ENCODE measurements at places on chromosomes 4 and X. TPM values are rescaled to one million over a fixed set of nuclear protein-coding genes. Genes with fewer than 3 reads are reported as not detected.

Gene VCX
- 1.3 TPM for total RNA-seq

Gene TMPRSS11F
- total RNA-seq: not detected

Gene DTHD1
- total RNA-seq: not detected

Gene PABPC4L
- total RNA-seq: 3.6 TPM

Gene DSPP
- total RNA-seq: not detected

Gene GAGE2A
- total RNA-seq: 0.83 TPM

Gene SHROOM4
- total RNA-seq: 3.5 TPM

Gene OPN1MW
- total RNA-seq: not detected

Gene SPANXB1
- total RNA-seq: not detected

- H3K4me1 ChIP-seq: no peaks in the 10 kb centered on the region
- H3K27ac ChIP-seq: no peak overlapping the region
- peaks cover 3% of the 10 kb centered on the region for H3K27me3 ChIP-seq
- no peak overlapping the region for H3K4me3 ChIP-seq
- H3K36me3 ChIP-seq: no peaks in the 10 kb centered on the region
- no peak for DNase-seq
Observed at GRCh38 chr4:71148545-71148944, 155.1 kb downstream of the DCK start.

- H3K27ac ChIP-seq: no peak overlapping the region
- no peaks in the 10 kb centered on the region for H3K27me3 ChIP-seq
- 0 out of 2 replicates have a peak, but pooled peaks cover 3% of the 10 kb centered on the region for H3K36me3 ChIP-seq
- no peaks in the 10 kb centered on the region for H3K4me1 ChIP-seq
Observed at GRCh38 chrX:35357656-35358055, 415.1 kb downstream of the FAM47B start.

- DNase-seq: peak; percentile 16
- no peaks in the 10 kb centered on the region for H3K36me3 ChIP-seq
- no peaks in the 10 kb centered on the region for H3K27me3 ChIP-seq
Observed at GRCh38 chrX:130097507-130098209, 12.6 kb downstream of the ELF4 start.

DNA sequence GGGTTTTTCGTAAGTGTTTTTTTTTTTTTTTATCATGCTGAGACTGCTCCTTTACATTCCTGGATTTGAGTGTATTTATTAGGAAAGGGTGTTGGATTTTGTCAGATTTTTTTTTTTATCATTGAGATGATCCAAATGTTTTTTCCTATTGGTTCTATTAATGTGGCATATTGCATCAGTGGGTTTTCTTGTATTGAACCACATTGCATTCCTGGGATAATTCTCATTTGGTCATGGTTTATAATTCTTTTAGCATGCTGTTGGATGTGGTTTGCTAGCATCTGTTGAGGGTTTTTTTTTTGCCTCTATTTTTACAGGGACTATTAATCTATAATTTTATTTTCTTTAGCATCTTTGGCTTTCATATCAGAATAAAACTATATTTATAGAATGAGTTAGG lies 28.8 kb downstream of the COL4A5 start:
- H3K27ac ChIP-seq: no peak overlapping the region
- H3K4me1 ChIP-seq: peaks cover 7% of the 10 kb centered on the region
- no peaks in the 10 kb centered on the region for H3K27me3 ChIP-seq
- H3K4me3 ChIP-seq: no peak overlapping the region
- H3K36me3 ChIP-seq: peaks cover 3% of the 10 kb centered on the region

GRCh38 chrX:105533951-105534350 lies 288.4 kb upstream of the NRK start:
- DNase-seq: no peak
- no peaks in the 10 kb centered on the region for H3K4me1 ChIP-seq
- H3K36me3 ChIP-seq: no peaks in the 10 kb centered on the region
- H3K27me3 ChIP-seq: no peaks in the 10 kb centered on the region
- no peak overlapping the region for H3K27ac ChIP-seq

GRCh38 chrX:11724122-11725017 lies 33.7 kb upstream of the MSL3 start:
- no peaks in the 10 kb centered on the region for H3K4me1 ChIP-seq
- no peak overlapping the region for H3K4me3 ChIP-seq
- H3K27me3 ChIP-seq: no peaks in the 10 kb centered on the region
- no peak for DNase-seq
- H3K27ac ChIP-seq: no peak overlapping the region

GRCh38 chr4:41456559-41457101 lies 81.3 kb upstream of the LIMCH1 start:
- H3K4me3 ChIP-seq: no peak overlapping the region
- H3K27me3 ChIP-seq: peaks cover 2% of the 10 kb centered on the region
- no peak for DNase-seq
- no peaks in the 10 kb centered on the region for H3K36me3 ChIP-seq
- H3K4me1 ChIP-seq: peaks cover 44% of the 10 kb centered on the region

GRCh38 chr4:178148106-178148505 lies 705.9 kb upstream of the AGA start:
- H3K27me3 ChIP-seq: no peaks in the 10 kb centered on the region
- 0 out of 2 replicates have a peak, but pooled peaks cover 3% of the 10 kb centered on the region for H3K36me3 ChIP-seq
- no peak overlapping the region for H3K4me3 ChIP-seq
- peaks cover 17% of the 10 kb centered on the region for H3K4me1 ChIP-seq
- no peak for DNase-seq
- H3K27ac ChIP-seq: no peak overlapping the region

DNA sequence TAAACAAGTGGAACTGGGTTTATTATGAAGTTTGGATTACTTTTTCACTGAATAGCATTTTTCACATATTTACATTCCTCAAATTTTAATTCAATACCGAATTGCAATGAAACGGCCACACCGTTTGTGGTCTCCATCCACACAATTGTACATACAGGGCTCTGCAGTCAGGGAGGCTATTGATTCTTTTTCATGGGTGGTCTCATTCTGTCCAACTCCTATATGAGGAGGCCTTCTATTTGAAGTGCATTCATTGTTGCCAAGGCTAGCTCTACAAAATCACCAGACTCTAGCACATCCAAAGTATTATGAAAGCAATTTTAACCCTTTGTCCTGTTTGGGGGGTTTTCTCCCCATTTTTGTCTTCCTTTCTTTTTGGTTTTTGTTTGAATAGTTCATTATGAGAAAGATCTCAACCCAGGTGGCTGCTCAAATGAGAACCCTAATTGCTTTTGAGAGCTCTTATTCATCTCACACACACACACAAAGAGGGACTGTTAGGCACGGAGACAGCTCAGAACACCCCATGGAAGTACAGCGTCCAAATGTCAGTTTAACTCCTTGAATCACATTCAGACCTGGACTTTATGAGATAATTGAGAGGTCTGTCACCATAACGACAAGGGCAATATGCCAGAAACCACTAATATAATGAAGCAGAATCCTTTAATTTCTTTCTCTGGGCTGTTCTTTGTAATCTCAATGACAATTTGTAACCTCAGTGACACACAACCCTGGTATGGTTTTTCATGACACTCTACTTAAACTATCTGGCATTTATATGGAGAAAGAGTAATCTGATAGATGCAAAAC lies 79.4 kb downstream of the NLGN4X start:
- peaks cover 13% of the 10 kb centered on the region for H3K36me3 ChIP-seq
- H3K27me3 ChIP-seq: no peaks in the 10 kb centered on the region
- no peak overlapping the region for H3K4me3 ChIP-seq
- peaks cover 22% of the 10 kb centered on the region for H3K4me1 ChIP-seq
- no peak for DNase-seq
- peak overlapping the region; percentile 21 for H3K27ac ChIP-seq

DNA sequence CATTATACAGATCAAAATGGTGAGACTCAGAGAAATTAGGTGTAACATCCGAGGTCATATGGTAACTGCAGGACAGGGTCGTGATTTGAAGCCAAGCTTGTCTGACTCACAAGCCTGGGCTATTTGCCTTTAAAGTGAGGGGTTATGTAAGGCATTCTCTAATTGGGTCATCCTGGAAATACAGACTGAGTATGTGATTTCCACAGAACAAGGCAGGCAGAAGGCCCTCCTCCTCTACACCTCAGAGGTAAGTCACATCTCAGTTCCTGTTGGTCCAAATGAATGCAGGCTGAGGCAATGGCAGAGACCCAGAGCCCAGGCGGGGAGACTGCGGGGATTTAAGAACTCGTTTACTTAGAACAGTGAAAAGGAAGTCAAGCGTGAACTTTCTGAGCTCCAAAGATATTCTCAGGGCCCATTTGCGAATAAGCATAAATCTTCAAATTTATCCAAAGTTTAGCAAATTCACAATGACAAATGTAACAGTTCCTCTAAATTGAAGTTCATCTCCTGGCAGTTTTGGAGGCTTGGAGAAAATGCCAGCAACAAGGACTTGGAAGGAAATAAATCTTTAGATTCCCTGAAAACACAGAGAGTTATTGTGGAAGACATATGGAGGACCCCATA lies 153.3 kb downstream of the LDB2 start:
- H3K27ac ChIP-seq: peak overlapping the region; percentile 25
- no peak overlapping the region for H3K4me3 ChIP-seq
- no peaks in the 10 kb centered on the region for H3K27me3 ChIP-seq
- peaks cover 11% of the 10 kb centered on the region for H3K4me1 ChIP-seq

DNA sequence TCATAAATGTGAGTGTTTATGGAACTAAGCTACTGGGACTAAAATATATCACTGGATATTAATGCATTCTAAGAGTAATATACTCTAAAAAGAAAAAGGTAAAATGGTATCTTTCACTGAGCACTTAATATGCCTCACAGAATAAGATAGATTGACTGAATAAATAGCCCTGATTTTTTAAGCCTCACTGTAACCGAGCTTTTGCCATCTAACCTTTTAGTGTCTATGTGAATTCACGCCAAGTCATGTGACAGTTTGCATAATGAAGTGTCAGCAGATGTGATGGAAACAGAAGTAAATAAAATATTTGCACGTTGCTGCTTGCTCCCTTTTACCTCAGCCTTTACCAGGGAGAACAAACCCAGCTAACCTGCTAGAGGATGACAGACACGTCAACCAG lies 119.7 kb upstream of the NWD2 start:
- DNase-seq: no peak
- no peaks in the 10 kb centered on the region for H3K36me3 ChIP-seq
- H3K27ac ChIP-seq: no peak overlapping the region
- H3K4me3 ChIP-seq: no peak overlapping the region

DNA sequence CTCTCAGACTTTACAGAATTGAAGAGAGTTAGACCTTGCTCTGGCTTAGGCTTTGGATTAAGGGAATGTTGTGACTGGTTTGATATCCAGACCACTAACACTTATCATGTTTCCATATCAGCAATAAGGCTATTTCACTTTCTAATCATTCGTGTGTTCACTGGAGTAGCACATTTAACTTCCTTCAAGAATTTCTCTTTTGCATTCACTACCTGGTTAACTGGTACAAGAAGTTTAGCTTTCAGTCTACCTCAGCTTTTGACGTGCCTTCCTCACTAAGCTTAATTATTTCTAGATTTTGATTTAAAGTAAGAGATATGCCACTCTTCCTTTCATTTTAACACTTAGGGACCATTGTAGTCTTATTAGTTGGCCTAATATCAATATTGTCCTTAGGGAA lies 62.6 kb downstream of the CASP6 start:
- no peak overlapping the region for H3K27ac ChIP-seq
- no peaks in the 10 kb centered on the region for H3K27me3 ChIP-seq
- H3K4me3 ChIP-seq: no peak overlapping the region
- DNase-seq: no peak
- peaks cover 7% of the 10 kb centered on the region for H3K36me3 ChIP-seq
- peaks cover 9% of the 10 kb centered on the region for H3K4me1 ChIP-seq

DNA sequence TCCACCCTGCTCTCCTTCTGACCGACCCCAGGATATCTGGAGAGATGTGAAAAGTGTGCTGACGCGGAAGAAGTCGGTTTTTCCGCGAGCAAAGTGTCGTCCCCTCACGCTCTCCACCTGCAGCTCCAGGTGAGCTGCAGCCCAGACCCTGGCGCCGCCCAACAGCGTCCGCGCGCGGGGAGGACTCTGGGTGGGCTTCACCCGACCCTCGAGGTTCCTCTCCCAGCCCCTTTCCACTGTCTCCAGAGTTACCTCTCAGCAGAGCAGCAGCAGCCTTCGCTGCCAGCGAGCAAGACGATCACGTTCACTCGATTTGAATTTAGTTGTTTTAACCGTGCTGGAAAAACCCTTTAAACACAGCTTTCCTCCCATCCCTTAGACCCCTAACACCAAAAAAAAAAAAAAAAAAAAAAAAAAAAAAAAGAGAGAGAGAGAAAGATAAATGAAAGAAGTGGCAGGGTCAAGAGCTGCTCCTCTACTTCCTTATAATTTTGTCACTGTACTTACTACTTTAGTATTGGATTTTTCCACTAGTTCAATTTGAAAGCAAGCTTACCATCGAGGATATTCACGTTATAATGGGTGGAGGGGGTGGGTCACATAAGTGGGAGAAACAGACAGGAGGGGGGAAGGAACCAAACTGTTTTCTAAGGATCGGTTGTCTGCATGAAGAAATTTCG lies 758 bp upstream of the NR3C2 start:
- no peak for DNase-seq
- H3K36me3 ChIP-seq: no peaks in the 10 kb centered on the region
- no peak overlapping the region for H3K27ac ChIP-seq

- no peak for DNase-seq
- peaks cover 5% of the 10 kb centered on the region for H3K4me1 ChIP-seq
- H3K27me3 ChIP-seq: no peaks in the 10 kb centered on the region
- H3K27ac ChIP-seq: peak overlapping the region; percentile 99
- peaks cover 20% of the 10 kb centered on the region for H3K36me3 ChIP-seq
- H3K4me3 ChIP-seq: peak overlapping the region; percentile 94
Observed at GRCh38 chrX:74613370-74614092, 893 bp downstream of the RLIM start.

DNA sequence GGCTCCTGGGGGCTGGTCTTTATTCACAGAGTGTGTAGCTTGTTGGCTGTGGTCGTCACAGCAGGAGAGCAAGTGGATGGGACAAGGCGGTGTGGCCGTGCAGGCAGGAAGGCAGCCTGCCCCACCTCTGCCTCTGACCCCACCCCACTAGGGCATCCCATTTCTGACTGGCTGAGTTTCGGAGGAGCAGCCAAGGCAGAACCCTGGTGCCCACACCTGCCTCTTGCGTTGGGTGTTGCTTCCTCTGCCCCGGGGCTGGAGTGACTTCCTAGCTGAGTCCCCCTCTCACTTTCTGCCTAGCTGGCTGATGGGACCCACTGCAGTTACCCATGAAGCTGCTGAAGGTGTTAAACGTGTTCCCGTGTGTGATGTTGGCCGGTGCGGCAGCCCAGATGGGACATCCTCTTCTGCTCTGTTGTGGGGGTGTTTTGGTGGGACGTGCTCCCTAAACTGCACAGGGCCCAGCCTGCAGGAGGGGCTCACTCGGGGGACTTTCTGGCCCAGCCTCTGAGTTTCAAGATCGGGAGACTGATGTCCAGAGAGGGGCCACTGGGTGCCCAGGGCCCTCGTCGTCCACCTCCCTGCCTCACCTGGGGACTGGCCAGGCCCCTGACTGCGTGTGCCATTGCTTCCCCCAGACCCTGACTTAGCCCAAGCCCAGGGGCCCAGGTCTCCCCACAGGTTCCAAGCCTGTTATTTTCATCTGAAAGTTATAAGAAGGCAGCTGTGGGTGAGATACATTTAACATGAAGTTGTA lies 101.5 kb downstream of the PSAPL1 start:
- peaks cover 4% of the 10 kb centered on the region for H3K36me3 ChIP-seq
- no peak for DNase-seq
- H3K27ac ChIP-seq: no peak overlapping the region
- H3K27me3 ChIP-seq: peaks cover 2% of the 10 kb centered on the region
- H3K4me1 ChIP-seq: peaks cover 12% of the 10 kb centered on the region
- no peak overlapping the region for H3K4me3 ChIP-seq

GRCh38 chrX:141439651-141440050 lies 144.9 kb downstream of the SPANXA1 start:
- H3K27me3 ChIP-seq: no peaks in the 10 kb centered on the region
- H3K36me3 ChIP-seq: peaks cover 5% of the 10 kb centered on the region
- no peak overlapping the region for H3K27ac ChIP-seq

- H3K4me1 ChIP-seq: peaks cover 7% of the 10 kb centered on the region
- no peak for DNase-seq
- no peaks in the 10 kb centered on the region for H3K36me3 ChIP-seq
- no peak overlapping the region for H3K4me3 ChIP-seq
- H3K27ac ChIP-seq: no peak overlapping the region
- H3K27me3 ChIP-seq: no peaks in the 10 kb centered on the region
Observed at GRCh38 chrX:31593353-31593752, 521.5 kb upstream of the FTHL17 start.
